Stimulated activated CD4-positive, alpha-beta T cell treated with anti-CD3 and anti-CD28 coated beads, Interleukin-1b, Interleukin-23, amount 100 ng/mL, for 4 hours (primary cell): ENCODE measurements at places on chromosomes 2 and 18.
A peak's percentile ranks its signal among the peaks of the same experiment; 100 is the strongest.

DNA sequence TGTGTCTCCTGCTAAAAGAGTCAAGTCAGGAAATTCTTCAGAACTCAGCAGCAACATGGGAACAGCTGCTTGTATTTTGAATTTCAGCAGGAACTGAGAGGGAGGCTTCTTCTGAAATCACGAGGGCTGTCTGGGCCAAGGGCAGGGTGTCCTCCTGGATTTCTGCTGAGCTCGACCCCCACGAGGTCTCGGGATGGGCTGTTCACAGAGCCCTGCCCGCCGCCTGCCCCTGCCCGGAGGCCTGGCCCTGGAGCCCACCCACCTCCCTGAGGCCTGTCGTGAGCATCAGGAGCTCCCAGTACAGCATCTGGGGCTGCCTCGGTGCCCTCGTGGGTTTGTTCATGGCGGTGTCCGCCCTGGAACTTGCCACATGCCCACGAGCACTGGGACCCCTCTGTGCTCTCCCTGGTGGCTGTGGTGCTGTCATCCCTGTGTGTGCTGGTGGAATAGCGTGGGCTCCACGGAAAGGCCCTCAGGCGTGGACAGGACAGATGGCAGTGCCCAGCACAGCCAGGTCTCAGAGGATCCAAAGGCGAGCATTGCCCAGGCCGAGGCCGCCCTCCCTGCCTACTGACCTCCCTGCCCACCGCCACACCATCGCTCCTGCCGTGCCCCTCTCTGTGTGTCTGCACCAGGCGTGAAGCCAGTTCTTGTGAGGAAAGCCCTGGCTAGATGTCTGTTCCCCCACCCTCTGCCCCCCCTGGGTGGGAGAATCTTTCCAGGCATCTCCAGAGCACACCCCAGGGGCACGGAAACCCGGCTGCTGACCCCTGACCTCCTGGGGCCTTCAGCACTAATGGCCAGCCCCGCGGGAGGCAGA is 25.9 kb downstream of the RAMP1 start:
- no peak for DNase-seq

- peak; percentile 53 for DNase-seq
Measured at GRCh38 chr2:149017116-149017985, 21.1 kb upstream of the LYPD6B start.

- DNase-seq, result no peak
Measured at GRCh38 chr2:168895771-168896170, 5.3 kb upstream of the G6PC2 start.

DNA sequence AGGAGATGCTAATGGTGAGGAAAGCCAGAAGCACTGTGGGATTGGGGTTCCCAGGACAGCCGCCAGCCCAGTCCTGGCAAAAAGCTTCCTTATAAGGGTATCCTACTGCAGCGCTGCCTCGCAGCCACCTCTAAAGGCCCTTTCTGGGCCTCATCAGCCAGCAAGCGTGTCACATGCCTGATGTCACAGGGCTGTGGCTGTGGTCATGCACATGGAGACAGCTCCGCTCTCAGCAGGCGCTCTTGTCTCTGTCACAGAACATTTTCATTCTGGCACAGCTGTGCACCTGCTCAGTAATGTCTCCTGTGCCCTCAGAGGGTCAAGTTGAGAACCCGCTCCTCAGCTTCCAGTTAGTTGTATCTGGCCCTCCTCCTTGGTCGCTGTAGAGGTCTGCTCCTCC is 17.7 kb upstream of the MAL start:
- no peak for DNase-seq
